ENCODE measurements at places on chromosomes 7 and 10.

DNA sequence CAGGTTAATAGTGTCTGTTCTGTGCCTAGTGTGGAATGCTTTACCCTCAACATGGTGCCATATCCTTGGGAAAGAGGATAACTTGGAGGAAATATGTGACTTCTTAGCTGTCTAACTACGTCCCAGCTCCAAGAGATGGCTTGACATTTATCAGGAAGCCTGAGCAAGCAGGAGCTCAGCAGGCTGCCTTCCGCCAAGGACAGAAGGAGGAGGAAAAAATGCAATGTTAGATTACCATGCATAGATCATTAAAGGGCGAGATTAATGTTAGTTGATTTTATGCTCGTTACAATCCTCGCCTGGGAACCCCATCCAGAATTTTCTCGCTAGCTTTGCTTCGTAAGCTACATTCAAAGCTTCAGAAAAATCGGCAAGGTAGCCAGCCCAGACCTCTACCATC, 97.8 kb downstream of the GFRA1 start:
- no peak overlapping the region for H3K27ac ChIP-seq
- no peak for DNase-seq
- no peaks in the 10 kb centered on the region for H3K27me3 ChIP-seq
- no peak overlapping the region for H3K4me3 ChIP-seq

- H3K4me1 ChIP-seq: no peaks in the 10 kb centered on the region
- no peak for DNase-seq
- no peaks in the 10 kb centered on the region for H3K36me3 ChIP-seq
These were observed 707.2 kb downstream of the PARD3 start for GRCh38 chr10:34107626-34108516.

DNA sequence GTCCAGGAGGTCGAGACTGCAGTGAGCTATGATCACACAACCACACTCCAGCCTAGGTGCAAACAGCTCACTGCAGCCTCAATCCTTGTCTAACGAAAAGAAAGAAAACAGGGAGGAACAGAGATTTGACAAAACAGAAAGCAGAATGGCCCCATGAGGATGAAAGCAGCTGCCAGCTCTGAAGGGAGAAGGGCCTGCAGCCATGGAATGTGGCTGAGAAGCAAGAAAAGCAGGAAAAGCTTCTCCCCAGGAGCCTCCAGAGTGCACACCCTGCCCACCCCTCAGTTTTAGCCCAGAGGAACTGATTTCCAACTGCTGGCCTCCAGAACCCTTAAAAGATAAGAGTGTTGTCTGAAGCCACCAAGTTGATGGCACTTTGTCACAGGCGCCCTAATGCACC, 13.0 kb downstream of the ESYT2 start:
- H3K27ac ChIP-seq: peak overlapping the region; percentile 99
- peak overlapping the region; percentile 66 for H3K4me3 ChIP-seq
- peaks cover 8% of the 10 kb centered on the region for H3K36me3 ChIP-seq
- H3K4me1 ChIP-seq: peaks cover 97% of the 10 kb centered on the region

DNA sequence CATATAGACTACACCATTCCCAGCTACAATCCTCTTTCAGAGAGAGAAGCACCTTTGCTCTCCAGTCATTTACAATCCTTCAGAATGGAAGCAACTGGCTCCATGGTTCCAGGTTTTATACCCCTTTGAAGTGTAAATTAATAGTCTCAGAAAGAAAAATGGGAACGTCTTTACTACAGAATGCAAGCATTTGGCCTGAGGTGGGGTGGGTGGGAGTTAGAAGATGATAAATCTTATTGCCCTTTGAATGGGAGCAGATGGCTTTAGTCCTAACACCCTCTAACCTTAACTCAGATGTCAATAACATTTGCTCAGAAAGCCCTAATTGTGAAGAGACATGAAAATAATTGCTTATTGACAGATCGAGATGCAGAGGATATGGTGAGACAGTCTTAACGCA, 84.2 kb upstream of the KCNMA1 start:
- H3K27ac ChIP-seq: no peak overlapping the region
- H3K4me3 ChIP-seq: no peak overlapping the region
- peaks cover 5% of the 10 kb centered on the region for H3K4me1 ChIP-seq
- H3K27me3 ChIP-seq: peaks cover 4% of the 10 kb centered on the region
- H3K36me3 ChIP-seq: no peaks in the 10 kb centered on the region
- no peak for DNase-seq

- peaks cover 3% of the 10 kb centered on the region for H3K27me3 ChIP-seq
- H3K4me1 ChIP-seq: peaks cover 41% of the 10 kb centered on the region
These were observed 631 bp downstream of the HPS6 start for GRCh38 chr10:102065561-102066398.

DNA sequence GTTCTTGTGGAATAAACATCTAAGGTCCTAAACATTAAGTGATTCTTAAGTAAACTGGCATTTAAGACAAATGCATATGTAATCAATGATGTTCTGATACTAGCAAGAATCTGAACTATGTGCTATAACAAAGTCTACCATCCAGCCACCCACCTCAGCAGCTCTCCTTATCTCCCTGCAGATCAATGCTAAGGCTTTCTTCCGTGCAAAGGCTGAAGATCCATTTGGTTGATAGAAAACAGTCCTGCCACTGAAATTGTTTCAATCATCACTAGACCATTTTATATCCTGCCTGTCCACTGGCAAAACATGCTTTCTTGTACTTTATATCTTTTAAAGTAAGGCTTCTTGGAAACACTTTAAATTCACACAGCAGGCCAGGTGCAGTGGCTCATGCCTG, 6.3 kb upstream of the SMKR1 start:
- no peak overlapping the region for H3K4me3 ChIP-seq
- H3K27me3 ChIP-seq: no peaks in the 10 kb centered on the region
- DNase-seq: no peak
- peaks cover 40% of the 10 kb centered on the region for H3K4me1 ChIP-seq
- H3K27ac ChIP-seq: no peak overlapping the region
- no peaks in the 10 kb centered on the region for H3K36me3 ChIP-seq

GRCh38 chr7:70788276-70788675, 343.7 kb upstream of the GALNT17 start:
- DNase-seq: no peak
- peak overlapping the region; percentile 37 for H3K27ac ChIP-seq
- peaks cover 4% of the 10 kb centered on the region for H3K4me1 ChIP-seq
- no peak overlapping the region for H3K4me3 ChIP-seq
- peaks cover 59% of the 10 kb centered on the region for H3K36me3 ChIP-seq

DNA sequence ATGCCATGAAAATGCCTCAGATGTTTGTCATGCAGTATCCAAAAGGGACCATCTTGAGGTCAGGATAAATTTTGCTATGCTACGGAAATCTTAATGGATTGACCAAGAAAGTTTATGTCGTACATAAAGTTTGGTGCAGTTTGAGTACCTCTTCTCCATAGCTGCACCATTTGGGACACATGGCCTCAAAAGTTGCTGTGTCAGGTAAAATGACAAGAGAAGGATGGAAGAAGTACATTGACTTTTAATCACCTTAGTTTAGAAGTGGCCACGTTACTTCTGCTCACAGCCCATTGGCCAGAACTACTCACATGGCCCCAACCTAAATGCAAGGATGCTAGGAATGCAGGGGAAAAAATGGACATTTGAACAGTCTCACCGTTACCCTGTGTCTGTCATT, 107.4 kb upstream of the NAMPT start:
- H3K36me3 ChIP-seq: no peaks in the 10 kb centered on the region
- H3K4me1 ChIP-seq: no peaks in the 10 kb centered on the region
- no peak for DNase-seq
- peaks cover 4% of the 10 kb centered on the region for H3K27me3 ChIP-seq
- H3K27ac ChIP-seq: no peak overlapping the region
- no peak overlapping the region for H3K4me3 ChIP-seq

DNA sequence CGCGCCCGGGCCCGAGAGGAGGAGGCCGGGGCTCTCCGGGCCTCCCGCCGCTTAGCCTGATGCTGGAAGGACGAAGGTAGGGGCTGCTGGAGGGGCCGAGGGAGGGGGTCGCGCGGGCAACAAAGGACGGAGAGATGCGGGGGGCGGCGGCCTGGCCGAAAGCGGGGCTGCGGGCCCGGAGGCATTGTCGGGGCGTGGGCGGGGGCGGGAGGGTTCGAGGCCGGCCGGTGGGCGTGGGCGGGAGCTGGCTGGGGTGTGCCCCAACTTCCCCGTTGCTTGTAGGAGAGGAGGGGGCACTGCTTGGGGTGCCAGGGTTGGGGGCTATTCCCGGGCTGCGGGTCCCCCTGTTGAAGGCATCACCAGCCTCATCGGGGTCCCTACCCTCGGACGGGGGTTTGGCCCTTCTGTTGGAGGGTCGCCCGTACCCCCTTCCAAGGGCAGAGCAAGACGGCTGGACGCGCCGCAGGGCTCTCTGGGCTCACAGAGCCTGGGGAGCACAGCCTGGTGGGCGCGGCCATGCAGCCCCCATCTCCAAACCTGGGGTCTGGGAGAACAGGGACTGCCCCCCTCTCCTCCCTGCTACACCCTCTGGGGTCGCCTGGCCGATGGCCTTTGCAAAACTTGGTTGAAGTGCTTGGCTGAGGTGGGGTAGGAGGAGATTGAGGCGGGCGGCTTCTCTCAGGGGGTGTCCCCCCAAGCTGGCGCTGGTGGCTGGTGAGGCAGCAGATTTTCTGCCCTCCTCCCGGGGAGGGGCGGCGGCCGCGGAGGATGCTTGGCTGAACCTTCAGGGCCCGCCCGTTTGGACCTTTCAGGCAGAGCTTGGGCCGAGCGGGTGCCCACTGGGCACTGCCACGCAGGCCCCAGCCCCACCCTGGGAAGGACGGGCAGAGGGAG, 699 bp downstream of the CLIP2 start:
- H3K27ac ChIP-seq: no peak overlapping the region
- H3K36me3 ChIP-seq: no peaks in the 10 kb centered on the region
- DNase-seq: peak; percentile 50
- peak overlapping the region; percentile 74 for H3K4me3 ChIP-seq

DNA sequence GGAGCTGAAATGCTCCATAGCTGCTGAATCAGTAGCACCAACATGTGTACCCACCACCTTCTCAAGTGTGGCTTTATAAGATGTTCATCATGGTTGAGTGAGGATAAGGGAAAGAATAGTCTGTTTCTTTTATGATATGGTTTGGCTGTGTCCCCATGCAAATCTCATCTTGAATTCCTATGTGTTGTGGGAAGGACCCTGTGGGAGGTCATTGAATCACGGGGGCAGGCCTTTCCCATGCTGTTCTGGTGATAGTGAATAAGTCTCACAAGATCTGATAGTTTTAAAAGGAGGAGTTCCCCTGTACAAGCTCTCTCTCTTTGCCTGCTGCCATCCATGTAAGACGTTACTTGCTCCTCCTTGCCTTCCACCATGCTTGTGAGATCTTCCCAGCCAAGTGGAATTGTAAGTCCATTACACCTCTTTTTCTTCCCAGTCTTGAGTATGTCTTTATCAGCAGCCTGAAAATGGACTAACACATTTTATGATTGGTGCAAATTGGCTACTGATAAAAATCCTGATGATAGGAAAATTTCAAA, 799.9 kb downstream of the TNS3 start:
- H3K4me3 ChIP-seq: no peak overlapping the region
- H3K36me3 ChIP-seq: no peaks in the 10 kb centered on the region
- no peaks in the 10 kb centered on the region for H3K27me3 ChIP-seq

GRCh38 chr7:85565276-85565675, 378.4 kb upstream of the SEMA3D start:
- no peaks in the 10 kb centered on the region for H3K36me3 ChIP-seq
- no peaks in the 10 kb centered on the region for H3K27me3 ChIP-seq
- no peaks in the 10 kb centered on the region for H3K4me1 ChIP-seq
- H3K27ac ChIP-seq: no peak overlapping the region
- H3K4me3 ChIP-seq: no peak overlapping the region
- no peak for DNase-seq

- DNase-seq: no peak
- no peaks in the 10 kb centered on the region for H3K4me1 ChIP-seq
- H3K27me3 ChIP-seq: peaks cover 12% of the 10 kb centered on the region
- no peak overlapping the region for H3K27ac ChIP-seq
- H3K4me3 ChIP-seq: no peak overlapping the region
These were observed 12.5 kb upstream of the ST7 start for GRCh38 chr7:116940689-116941370.

- H3K4me1 ChIP-seq: no peaks in the 10 kb centered on the region
- no peak overlapping the region for H3K27ac ChIP-seq
- H3K4me3 ChIP-seq: no peak overlapping the region
- no peaks in the 10 kb centered on the region for H3K36me3 ChIP-seq
- no peak for DNase-seq
- no peaks in the 10 kb centered on the region for H3K27me3 ChIP-seq
These were observed 134.1 kb downstream of the MAGI2 start for GRCh38 chr7:79319369-79319768.

DNA sequence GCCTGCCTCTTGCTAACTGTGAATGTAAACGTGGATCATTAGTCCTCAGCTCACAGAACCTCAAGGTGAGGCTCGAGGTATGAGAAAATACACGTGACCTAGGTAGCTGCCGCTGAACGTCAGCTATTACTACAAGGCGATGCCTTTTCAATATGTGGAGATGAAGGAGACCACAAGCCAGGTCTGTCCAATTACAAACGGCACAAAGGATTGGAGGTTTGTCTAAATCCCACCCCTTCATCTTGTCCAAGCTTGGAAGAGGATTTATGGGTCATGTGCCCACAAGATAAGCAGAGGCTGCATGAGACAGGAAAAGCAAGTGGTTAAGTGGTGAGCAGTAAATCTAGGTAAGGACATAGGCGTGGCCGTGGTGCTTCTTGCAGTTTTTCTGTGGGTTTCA, 3.4 kb downstream of the H2BK1 start:
- H3K27ac ChIP-seq: peak overlapping the region; percentile 75
- peaks cover 29% of the 10 kb centered on the region for H3K4me1 ChIP-seq
- no peaks in the 10 kb centered on the region for H3K27me3 ChIP-seq
- peak; percentile 22 for DNase-seq

GRCh38 chr7:3154881-3155494, 111.3 kb upstream of the CARD11 start:
- peaks cover 13% of the 10 kb centered on the region for H3K4me1 ChIP-seq
- no peak overlapping the region for H3K4me3 ChIP-seq
- peak; percentile 74 for DNase-seq
- peaks cover 3% of the 10 kb centered on the region for H3K27me3 ChIP-seq
- H3K27ac ChIP-seq: no peak overlapping the region

DNA sequence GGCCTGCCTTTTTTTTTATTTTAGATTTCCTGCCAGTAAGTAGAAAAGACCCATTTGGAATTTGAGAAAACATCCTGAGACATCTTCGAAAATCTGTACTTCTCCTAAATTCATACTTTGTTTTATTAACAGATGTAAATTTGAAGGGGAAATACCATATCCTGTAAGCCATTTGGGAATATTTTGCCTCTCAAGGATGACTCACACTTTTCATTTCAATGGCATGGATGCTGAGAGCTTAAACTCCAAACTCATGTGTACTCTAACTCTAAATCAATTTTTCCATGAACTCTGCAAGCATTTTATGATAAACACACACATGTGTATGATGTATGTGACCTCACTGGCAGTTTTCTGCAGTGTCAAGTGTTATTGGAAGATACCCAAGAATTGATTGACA, 89.0 kb downstream of the SEMA3A start:
- no peak overlapping the region for H3K27ac ChIP-seq
- no peaks in the 10 kb centered on the region for H3K36me3 ChIP-seq
- DNase-seq: no peak

GRCh38 chr7:66202441-66202840, 2.7 kb upstream of the TPST1 start:
- H3K36me3 ChIP-seq: no peaks in the 10 kb centered on the region
- DNase-seq: no peak
- peaks cover 21% of the 10 kb centered on the region for H3K4me1 ChIP-seq
- peak overlapping the region; percentile 19 for H3K4me3 ChIP-seq
- H3K27ac ChIP-seq: no peak overlapping the region

- no peaks in the 10 kb centered on the region for H3K4me1 ChIP-seq
- no peaks in the 10 kb centered on the region for H3K27me3 ChIP-seq
- H3K4me3 ChIP-seq: no peak overlapping the region
- no peaks in the 10 kb centered on the region for H3K36me3 ChIP-seq
These were observed 265.5 kb downstream of the ANKRD30A start for GRCh38 chr10:37390926-37391325.

GRCh38 chr10:1128115-1128514, 71.9 kb downstream of the WDR37 start:
- no peak overlapping the region for H3K4me3 ChIP-seq
- peaks cover 71% of the 10 kb centered on the region for H3K36me3 ChIP-seq
- H3K27me3 ChIP-seq: peaks cover 3% of the 10 kb centered on the region
- no peak for DNase-seq

All from immature natural killer cell (primary cell).